Ureter (tissue), 1 donor: ENCODE measurements at places on chromosomes 16 and 17.

DNA sequence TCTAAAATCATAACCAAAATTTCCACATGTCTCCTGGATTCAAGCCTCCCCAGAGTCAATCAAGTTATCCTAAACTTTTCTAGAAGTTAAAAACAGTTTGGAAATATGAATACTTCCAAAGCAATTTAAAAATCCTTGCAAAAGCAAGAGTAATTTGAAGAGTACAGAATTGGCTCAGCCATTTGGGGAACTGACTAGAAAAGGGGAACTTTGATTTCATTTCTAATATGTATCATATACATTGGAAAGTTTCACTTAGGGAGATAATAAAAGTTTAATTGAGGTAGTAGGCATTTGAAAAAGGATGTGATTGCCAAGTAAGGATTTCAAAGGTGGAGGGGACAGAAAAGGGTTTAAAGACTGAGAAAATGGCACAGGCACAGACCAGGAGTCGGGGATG is 9.0 kb upstream of the SLFN12L start:
- DNase-seq: no peak

DNA sequence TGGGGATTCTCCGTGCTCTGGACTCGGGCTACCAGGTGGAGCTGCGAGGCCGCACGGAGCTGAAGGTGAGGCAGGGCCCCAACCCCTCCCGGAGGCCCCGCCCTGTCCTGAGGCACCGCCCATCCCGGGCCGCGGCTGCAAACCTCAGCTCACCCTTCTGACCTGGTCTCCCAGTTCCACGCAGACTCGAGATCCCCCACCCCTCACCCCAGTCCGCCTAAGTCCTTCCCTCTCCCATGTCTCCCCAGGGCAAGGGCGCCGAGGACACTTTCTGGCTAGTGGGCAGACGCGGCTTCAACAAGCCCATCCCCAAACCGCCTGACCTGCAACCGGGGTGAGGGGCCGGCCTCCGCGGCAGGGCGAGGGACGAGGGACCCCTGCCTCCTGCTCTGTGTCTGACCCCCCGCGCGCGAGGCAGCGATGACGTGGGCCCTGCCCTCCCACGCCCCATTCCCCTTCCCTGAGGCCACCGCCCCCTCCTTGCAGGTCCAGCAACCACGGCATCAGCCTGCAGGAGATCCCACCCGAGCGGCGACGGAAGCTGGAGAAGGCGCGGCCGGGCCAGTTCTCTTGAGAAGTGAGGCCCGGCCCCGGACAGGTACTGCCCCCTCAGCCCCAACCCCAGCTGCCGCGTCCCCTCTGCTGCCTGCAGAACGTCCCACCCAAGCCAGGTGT is 13.7 kb downstream of the GUCY2D start:
- DNase-seq: no peak

DNA sequence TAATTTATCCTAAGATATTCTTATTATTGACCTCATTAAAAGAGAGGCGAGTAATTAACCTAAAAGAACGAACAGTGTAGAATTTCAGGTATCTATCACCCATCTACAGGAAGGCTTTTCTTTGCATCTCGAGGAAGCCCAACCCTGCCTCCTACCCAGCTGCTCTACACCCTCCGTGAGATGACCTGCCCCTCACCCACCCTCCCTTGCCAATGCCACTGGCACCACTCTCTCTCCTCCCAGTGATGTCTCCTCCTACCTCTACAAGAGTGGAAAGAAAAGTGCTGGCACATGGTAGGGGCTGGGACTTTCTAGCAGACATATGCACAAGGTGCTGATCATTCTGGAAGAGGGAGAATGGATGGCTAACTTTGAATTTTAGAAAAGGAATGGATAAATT is 22.9 kb upstream of the FOXJ1 start:
- DNase-seq: no peak

- DNase-seq: no peak
Observed at GRCh38 chr17:67644061-67644460, 73.7 kb upstream of the NOL11 start.

GRCh38 chr16:75593825-75594820 is 27.9 kb downstream of the GABARAPL2 start:
- no peak for DNase-seq

DNA sequence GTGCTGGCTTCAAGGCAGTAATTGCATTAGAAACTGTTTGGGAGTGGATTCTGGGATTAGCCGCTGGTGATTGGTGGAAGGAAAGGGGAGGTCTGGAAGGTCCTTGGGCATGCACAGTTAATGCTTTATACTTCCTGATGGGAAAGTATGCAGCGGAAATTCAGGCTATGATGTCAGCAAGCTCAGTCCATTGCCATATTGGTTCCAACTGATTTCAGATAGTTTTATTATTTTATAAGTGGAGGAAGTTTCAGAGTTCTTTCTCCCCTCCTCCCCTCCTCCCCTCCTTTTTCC is 8.1 kb upstream of the CMTR2 start:
- no peak for DNase-seq

- peak; percentile 93 for DNase-seq
Observed at GRCh38 chr17:15502369-15503112, 35.1 kb upstream of the CDRT4 start.

- DNase-seq: no peak
Observed at GRCh38 chr17:17670701-17671305, 10.5 kb upstream of the RAI1 start.

DNA sequence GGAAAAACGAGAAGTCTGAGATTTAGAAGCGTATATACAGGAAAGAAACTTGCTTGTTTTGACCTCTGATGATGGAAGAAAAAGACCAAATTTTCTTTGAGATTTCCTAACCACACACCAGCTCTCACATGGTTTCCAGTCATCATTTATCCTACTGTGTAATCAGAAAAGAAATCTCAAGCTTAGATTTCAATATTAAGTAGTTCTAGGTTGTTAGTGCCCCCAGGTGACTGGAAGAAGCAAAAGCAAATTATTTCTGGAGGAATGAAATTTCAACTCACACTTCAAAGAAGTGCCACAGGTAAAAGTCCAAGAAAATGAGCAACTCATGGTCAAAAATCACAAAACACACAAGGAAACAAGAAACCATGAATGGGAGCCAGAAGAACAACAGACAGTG is 51.8 kb upstream of the KDM6B start:
- no peak for DNase-seq

DNA sequence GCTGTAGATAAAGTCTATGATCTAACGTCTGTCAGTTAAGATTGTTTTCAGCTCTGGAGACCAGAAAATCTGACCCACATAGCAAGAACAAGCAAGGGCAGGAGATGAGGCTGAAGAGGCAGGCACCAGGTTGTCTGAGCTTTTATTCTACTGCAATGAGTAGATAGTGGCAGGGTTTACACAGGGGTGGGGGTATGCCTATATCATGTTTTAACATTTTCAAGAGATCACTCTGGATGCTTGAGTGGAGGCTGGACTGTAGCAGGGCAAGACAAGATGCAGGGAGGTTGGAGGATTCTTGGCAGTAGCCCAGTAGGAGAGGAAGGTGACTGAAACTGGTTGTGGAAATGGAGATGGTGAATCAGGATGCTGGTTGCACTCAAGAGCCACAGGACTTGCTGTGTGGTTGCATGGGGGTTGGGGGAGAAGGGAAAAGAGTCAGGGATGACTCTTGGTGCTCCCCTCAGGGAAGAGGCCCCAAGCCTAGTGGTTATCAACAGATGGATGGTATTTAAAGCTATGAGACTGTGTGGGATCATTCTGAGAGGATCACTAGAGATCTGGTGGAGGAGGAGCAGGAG is 143.1 kb upstream of the KCNJ18 start:
- no peak for DNase-seq

DNA sequence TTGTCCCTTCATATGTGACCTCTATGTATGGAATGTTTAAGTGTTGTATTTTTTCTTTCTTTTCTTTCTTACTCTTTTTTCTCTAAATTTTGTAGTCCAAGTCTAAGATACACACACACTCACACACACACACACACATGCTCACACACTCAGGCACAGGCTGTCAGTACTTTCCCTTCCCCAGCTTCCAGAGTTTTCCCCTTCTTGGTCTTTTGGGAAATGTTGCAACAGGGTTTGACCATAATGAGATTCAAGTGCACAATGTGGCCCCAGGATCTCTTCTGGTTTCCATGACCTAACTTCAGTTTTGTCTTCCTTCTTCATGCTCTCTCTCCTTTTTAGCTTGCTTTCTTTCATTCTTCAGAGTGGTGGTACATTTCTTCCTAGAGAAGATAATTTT is 289.8 kb upstream of the FOXF1 start:
- DNase-seq: no peak

DNA sequence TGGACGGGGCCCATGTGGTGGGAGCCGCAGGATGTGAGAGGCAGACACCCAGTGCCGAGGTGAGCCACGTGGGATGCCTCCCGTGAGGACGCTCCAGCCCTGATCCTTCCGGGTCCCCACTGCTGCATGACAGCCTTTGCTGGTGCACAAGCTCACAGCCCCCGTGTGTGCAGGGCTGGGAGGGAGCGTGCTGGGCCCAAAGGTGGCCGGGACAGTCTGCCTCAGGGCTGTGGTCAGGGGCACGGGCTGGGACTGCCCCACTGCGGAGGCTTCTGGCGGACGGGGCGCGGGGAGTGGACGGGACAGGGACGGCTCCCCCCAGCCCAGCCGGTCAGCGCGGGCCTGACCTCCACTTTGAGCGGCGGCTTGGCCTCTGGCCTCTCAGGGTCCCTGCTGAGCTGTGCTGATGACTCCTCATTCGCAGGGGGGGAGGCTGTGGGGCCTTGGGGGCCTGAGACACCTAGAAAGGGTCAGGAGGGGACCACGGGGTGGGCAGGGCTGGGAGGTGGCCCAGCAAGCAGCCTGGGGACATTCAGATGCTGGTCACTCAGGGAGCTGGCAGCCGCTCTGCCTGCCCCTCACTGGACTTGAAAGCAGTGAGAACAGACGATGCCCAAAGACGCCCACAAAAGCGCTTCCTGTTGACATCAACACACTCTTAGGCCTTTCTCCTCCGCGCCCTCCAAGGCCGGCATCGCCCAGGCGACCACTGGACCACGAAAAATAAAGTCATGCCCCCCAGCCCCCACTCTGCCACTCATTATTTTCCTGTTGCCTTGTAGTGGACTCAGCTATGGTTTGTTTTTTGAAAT is 9.3 kb upstream of the METRNL start:
- no peak for DNase-seq

- no peak for DNase-seq
Observed at GRCh38 chr16:49734331-49734730, 121.6 kb downstream of the ZNF423 start.

DNA sequence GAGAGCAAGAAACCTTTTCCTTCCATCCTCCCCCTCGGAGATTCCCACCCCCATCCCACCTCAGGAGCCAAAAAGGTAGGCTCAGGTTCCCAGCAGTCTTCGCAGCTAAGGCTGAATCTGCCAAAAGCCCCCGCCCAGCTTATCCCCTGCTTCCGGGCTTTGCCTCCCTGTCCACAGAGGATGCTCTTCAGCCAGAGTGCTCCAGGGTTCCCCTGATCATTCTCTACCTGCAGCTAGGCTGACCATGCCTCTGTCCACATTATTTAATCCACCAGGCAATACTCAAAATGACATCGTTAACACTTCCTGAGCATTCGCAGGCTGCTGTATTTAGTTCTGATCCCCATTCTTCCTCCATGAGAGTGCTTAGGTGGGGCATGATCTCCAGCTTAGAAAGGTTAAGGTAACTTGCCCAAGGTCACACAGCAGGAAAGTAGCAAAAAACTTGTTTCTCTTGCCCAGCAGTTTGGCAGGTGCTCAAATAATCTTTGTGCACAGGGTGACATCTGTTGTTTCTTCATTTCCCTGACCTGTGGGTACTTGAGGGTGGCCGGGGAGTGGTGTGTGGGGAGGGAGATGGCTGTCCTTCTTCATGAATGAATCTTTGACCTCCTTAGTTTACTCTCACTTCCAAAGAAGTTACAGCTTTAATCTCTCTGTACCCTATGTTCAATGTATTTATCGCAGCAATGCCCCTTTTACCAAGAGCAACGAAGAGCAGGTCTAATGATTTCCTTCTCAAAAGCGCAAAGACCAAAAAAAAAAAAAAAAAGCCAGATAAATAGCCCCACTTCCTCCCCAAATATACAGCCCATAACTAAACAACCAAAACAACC is 848 bp upstream of the TBKBP1 start:
- DNase-seq: no peak
